ENCODE measurements at places on chromosomes 6 and 20.
A peak's percentile ranks its signal among the peaks of the same experiment; 100 is the strongest.

DNA sequence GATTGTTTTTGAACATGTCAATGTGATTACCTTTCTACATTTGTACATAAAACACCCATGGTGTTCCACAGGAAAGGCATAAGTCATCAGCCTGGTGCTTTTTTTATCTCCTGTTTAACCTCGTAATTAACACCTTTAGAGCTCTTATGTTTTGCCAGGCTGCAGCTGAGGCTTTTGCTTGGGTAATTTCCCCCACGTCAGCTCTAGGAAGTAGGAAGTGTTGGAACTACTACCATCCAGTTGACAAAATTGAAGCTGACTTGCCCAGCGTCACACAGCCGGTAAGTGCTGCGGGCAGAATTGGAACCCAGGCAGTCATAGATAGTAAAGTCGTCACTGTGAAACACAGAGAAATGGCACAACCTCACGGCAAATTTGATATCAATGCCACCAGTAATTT, 86.6 kb upstream of the BMP2 start:
- no peak for DNase-seq

DNA sequence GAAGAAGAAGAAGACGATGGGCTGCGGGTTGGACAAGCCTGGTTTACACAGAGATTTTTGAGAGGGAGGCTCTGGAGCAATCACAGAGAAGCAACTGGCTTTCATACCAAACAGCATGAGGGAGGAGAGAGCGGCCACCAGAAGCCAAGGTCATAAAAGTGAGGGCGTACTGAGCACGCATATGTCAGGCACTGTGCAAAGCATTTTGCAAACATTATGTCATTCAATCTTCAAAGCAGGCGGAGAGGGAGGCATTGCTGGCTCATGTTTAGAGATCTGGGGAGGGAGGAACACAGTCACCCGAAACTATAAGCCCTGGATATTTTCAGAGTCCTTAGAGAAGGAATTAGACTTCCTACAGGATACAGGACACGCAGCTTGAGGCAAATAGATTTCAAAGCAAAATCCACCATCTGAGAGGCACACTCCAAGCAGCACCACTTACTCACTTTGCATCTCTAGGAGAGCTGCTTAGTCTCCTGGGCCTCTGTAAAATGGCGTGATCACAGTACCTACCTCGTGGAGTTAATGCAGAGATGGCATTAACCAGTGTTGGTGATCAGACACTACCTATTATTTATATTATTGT, 24.6 kb downstream of the RAMACL start:
- no peak for DNase-seq

DNA sequence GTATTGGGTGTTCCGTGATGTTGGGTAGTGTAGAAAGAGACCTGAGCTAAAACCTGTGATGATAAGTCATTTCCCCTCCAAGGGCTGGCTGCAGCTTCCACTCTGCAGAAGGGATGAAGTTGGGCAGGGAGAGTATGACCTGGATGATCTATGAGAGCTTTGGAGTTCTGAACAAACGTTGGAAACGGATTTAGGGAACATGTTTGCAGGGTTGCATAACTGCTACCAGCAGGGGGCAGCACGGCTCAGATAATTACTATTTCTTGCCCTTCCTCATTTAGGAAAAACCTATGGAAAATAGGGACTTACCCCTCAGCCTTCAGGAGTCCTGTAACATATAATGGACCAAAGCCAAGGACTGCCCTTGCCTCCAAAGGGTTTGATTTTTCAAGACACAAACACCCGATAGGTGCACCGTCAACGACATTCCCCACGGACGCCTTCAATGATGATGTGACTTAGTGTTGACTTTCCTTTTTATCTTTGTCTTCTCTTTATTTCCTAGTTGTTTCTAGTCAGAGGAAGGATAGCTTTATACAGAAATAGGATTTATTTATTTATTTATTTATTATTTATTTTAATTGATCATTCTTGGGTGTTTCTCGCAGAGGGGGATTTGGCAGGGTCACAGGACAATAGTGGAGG, 164.9 kb upstream of the SASH1 start:
- DNase-seq: no peak

DNA sequence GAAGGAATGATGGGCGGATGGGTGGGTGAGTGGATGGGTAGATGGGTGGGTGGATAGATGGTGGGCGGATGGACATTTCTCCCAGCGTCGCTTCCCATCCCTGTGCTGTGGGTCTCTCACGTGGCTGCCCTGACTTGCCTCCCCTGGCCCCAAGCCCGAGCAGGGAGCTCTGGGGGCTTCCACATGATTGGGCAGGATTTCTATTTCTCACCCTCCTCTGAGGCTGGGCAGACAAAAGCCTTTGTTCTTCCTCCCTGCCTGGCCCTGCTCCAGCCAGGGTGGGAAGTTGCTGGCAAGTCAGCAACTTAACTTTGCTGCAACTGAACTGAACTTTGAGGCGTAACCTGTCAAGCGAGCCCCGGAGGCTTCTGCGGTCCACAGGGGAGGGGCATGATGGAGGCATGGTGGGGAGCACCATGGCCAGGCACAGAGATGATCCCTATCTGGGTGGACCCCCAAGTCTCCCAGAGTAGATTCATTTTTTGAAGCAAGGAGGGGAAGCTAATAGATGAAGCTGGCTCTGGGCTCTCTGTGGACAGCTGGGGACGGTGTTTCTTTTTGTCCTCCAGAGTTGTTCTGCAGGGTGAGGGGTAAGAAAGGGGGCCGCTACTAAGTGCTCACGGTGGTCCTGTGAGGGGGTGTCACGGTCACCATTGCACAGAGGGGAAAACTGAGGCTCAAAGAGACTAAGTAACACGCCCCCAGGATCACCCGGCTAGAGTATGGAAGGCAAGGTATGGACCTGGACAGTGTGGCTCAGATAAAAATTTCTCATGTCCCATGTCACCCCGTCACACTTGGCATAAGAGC, 140.1 kb downstream of the CEBPB start:
- no peak for DNase-seq

GRCh38 chr6:129679275-129679674, 30.7 kb downstream of the ARHGAP18 start:
- DNase-seq: no peak

GRCh38 chr6:11428371-11428770, 109.2 kb upstream of the TMEM170B start:
- no peak for DNase-seq

GRCh38 chr20:36920334-36920730, 31.2 kb downstream of the SAMHD1 start:
- no peak for DNase-seq

- no peak for DNase-seq
Measured at GRCh38 chr6:548517-548916, 108.4 kb downstream of the HUS1B start.

DNA sequence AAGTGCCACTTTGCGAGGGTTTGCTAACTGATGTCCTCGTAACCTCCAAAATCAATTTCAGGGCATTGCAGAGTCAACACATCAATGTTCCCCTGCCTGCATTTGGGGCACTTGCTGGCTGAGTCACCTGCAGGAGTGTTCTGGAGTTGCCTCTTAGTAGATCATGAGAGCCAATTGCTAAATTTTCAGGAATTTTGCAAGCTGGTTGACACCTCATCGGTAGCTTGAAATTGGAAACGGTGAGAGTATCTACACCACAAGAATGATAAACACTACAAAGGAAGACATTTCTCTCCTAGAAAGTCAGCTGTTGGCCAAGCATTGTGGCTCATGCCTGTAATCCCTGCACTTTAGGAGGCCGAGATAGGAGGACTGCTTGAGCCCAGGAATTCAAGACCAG, 10.8 kb upstream of the BFSP1 start:
- no peak for DNase-seq

GRCh38 chr20:43563429-43563828, 4.6 kb downstream of the SGK2 start:
- DNase-seq: no peak

DNA sequence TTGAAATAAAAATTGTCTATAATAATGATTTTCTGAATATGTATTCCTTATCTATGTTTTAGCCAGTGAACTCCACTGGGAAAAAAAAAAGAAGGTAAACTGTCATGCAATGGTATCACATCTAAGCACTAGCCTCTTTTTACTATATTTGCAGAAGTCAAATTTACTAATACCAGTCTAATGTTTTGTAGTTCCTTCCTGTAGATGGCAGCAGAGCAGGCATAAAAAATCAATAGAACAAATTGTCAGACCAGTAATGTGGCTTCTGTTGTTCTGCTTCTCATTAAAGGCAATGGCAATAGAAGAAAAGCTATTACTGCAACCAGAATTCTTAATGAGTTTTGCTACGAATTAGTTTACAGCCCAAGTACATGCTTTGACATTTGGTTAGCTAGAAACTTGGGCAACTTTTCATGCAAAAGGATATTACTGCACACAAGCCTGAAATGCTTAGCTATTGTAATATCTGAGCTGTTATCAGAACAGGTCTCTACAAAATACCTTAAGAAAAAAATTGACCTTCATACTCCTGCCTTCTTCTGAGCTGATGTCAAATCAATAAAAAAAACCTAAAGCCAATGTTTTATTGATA, 476.9 kb downstream of the KHDRBS2 start:
- no peak for DNase-seq

- no peak for DNase-seq
Measured at GRCh38 chr20:32037929-32038328, 14.1 kb upstream of the HCK start.

- no peak for DNase-seq
Measured at GRCh38 chr6:138577151-138577915, 78.0 kb upstream of the NHSL1 start.

- DNase-seq: peak; percentile 5
Measured at GRCh38 chr6:127146932-127147331, 28.5 kb downstream of the RSPO3 start.

DNA sequence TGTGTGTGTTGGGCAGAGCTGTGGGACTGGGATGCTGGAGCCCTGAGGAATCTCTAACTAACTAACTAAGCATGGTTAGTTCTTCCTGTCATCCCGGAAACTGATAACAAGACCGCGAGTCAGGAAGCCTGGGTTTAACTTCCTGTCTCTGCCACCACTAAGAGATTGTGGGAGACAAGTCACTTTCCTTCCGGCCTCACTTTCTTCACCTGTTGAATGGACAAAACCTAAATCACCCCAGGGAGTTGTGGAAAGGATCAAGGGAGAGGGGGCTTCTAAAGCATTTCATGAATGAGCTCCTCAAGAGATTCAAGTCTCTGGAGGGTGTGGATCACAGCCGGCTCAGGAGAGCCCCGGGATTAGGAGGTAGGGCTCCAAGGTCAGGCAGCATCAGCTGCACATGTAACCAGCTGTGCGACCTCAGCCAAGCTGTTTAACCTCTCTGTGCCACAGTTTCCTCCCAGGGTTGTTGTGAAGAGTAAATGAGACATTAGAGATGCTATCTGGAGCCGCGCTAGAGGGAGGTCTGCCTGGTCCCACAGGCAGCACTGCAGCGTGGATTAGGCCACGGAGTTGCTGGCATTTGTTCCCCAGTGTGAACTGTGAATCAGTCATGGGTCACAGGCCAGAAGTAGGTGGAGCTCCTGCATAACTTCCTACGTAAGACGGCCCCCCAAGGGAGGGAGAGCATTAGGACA, 105.1 kb downstream of the TOX2 start:
- no peak for DNase-seq

DNA sequence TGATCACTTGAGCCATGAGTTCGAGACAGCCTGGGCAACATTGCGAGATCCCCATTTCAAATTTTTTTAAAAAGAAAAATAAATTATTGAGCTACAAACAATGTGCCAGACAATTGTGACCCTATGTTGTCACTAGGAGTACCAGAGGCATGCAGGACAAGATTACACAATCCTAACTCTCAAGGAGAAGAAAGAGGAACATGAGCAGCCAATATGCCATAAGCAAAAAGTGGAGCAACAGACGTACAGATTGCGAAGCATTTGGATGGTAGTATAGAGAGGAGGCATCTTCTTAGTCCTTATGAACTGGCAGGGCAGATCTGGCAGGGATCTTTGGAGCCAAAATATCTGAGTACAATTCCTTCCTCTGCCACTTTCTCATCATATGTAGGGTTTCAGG, 156.4 kb downstream of the OR2B2 start:
- no peak for DNase-seq

- no peak for DNase-seq
Measured at GRCh38 chr6:144344646-144345045, 59.5 kb downstream of the UTRN start.

- DNase-seq: no peak
Measured at GRCh38 chr6:9566096-9566495, 848.8 kb downstream of the TFAP2A start.

DNA sequence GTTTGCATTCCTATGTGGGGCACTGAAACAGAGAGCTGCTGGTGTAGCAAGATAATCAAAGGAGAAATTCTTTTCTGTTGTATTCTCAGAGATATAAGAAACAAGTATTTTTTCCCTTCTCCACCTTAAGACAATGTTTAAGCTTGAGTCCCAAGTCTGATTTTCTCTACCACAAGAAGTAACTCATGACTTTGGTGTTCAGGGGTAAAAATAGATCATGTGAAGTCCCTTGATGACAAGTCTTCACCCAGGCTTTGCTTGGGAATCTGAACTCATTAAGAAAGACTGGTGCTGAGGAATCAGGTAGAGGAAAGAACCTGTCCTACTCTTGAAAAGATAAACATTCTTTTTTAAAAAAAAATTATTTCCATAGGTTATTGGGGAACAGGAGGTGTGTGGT, 205.6 kb downstream of the ALDH8A1 start:
- DNase-seq: no peak

DNA sequence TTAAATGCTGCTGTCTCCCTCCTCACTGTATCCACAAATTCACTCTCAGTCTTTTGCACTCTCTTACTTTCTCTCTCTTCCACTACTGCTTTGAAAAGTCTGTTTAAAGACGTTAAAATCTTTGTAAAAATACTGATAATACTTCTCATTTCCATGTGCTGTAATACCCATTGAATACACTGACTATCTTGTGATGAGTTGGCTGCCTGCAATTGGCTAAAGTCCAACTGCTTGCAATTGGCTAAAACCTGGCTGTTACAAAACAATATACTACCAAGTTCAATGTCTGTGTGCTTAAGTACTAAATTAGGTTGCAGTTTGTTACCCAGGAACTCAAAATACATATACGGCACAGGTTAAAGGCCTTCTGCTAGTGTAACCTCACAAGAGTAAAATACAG, 264.8 kb downstream of the THBS2 start:
- DNase-seq: no peak

DNA sequence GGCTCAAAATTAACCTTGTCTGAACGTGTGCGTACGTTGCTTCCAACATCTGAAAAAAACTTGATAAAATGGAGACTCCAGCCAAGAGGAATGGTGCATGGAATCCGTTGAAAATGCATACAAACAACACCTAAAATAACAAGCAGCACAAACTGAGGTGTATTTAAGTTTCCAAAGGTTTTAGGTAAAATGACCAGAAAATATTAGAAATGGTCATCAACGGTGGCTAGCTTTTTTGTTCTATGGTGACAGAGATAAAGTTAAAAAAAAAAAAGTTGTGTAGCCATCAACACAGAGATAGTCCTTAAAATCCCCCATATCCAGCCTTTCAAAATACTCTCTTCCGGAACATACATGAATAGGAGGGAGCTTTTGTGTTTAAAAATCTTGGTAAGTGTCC, 651 bp upstream of the TFAP2B start:
- no peak for DNase-seq

- no peak for DNase-seq
Measured at GRCh38 chr20:44646641-44647274, 4.7 kb downstream of the ADA start.

Measured in epithelial cell of prostate (primary cell).